Activated CD8-positive, alpha-beta memory T cell treated with anti-CD3 and anti-CD28 coated beads, Interleukin-2, amount 10 ng/mL, durations not matched to agents 7 days and 5 days (primary cell): ENCODE measurements at places on chromosomes 7 and 10. TPM values are rescaled to one million over a fixed set of nuclear protein-coding genes. Genes with fewer than 3 reads are reported as not detected.

DNA sequence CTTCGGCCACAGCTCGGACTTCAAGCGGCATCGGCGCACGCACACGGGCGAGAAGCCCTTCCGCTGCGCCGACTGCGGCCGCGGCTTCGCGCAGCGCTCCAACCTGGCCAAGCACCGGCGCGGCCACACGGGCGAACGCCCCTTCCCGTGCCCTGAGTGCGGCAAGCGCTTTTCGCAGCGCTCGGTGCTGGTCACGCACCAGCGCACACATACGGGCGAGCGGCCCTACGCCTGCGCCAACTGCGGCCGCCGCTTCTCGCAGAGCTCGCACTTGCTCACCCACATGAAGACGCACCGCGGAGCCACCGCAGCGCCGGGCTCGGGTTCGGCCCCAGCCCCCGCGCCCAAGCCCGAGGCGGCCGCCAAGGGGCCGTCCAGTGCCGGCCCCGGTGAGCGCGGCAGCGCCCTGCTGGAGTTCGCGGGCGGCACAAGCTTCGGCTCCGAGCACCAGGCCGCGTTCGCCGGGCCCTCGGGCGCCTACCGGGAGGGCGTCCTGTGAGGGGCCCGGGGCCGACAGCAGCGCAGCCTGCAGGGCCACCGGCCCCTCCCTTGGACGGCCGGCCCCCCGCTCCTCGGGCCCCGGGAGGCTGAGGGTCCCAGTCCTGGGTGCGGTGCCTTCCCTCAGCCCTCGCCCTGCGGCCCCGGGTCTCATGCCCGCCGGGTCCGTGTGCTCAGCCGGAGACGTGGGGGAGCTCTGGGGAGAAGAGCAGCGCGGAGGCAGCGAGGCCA lies 17.2 kb downstream of the ZNF316 start:
- no peaks in the 10 kb centered on the region for H3K4me1 ChIP-seq
- H3K36me3 ChIP-seq = peaks cover 49% of the 10 kb centered on the region
- no peak for DNase-seq
- no peaks in the 10 kb centered on the region for H3K27me3 ChIP-seq
- H3K27ac ChIP-seq = no peak overlapping the region

GRCh38 chr7:1715331-1715625 lies 45.2 kb downstream of the ELFN1 start:
- no peaks in the 10 kb centered on the region for H3K36me3 ChIP-seq
- H3K27me3 ChIP-seq = no peaks in the 10 kb centered on the region
- no peak overlapping the region for H3K4me3 ChIP-seq
- DNase-seq = no peak

GRCh38 chr7:130494431-130494858 lies 2.6 kb downstream of the MEST start:
- H3K4me1 ChIP-seq = peaks cover 13% of the 10 kb centered on the region
- no peak overlapping the region for H3K4me3 ChIP-seq
- DNase-seq = no peak
- peaks cover 5% of the 10 kb centered on the region for H3K36me3 ChIP-seq
- no peak overlapping the region for H3K27ac ChIP-seq

The TMEM213 gene
- not detected for total RNA-seq

DNA sequence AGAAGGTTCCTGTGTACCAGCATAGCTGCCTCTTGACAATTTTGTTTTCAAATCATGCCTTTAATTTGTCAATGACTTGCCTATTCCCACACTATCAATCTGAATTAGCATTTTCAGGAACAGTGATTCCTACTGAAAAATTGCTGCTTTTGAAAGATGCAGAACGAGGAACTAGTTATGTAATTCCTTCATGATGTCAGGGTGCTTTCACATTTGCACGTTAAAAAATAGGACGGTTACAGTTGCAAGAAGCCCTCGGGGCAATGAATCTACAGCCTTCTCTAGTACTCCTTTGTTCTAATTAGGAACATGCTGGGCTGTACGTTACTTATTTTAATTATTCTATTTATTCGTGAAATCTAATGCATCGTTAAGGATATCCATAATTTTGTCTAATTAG lies 253.9 kb downstream of the OTUD1 start:
- DNase-seq = no peak
- no peak overlapping the region for H3K27ac ChIP-seq

- H3K36me3 ChIP-seq = no peaks in the 10 kb centered on the region
- no peaks in the 10 kb centered on the region for H3K27me3 ChIP-seq
- no peak overlapping the region for H3K4me3 ChIP-seq
- no peak for DNase-seq
- no peaks in the 10 kb centered on the region for H3K4me1 ChIP-seq
Measured at GRCh38 chr7:101686030-101686429, 56.9 kb upstream of the MYL10 start.

GRCh38 chr7:47622946-47623640 lies 41.2 kb upstream of the TNS3 start:
- no peaks in the 10 kb centered on the region for H3K36me3 ChIP-seq

The ANXA7 gene
- 80.4 TPM for total RNA-seq

DNA sequence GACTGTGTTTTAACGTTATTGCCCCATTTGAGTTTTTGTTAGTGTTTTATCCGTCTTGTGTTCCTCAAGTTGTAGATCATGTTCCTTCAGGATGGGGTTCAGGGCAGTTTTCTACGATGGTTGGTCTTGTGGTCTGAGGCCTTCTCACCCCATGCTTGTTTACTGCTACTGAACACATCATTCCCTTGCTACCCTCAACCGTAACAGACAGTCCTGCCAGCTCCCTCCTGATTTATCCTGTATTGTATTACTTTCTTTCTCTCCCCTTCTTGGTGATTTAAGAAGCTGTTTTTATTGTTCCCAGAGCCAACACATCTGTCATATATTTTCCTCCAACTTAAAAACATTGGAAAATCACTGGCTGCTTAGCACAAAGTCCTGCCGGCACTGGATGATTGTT lies 719.8 kb downstream of the INHBA start:
- no peaks in the 10 kb centered on the region for H3K27me3 ChIP-seq
- DNase-seq = no peak
- no peaks in the 10 kb centered on the region for H3K4me1 ChIP-seq
- no peaks in the 10 kb centered on the region for H3K36me3 ChIP-seq
- H3K4me3 ChIP-seq = no peak overlapping the region

The MMD2 gene
- not detected for total RNA-seq

DNA sequence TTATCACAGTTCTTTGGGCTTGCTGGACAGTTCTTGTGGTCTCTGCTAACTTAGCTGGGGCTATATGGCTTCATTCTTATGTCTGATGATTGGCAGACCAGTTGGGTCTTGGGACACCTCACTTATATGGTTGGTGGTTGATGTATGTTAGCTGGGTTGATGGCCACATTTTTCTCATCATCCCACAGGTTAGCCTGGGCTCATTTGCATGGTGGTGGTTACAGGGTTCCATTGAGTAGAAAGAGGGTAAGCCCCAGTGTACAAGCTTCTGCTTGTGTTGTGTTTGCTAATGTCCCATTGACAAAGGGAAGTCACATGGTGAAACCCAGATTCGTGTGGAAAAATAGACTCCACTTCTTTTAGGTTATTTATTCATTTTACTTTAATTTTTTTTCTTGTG lies 40.6 kb downstream of the TMEM60 start:
- H3K36me3 ChIP-seq = no peaks in the 10 kb centered on the region
- H3K27ac ChIP-seq = no peak overlapping the region
- DNase-seq = no peak
- peaks cover 24% of the 10 kb centered on the region for H3K4me1 ChIP-seq
- no peaks in the 10 kb centered on the region for H3K27me3 ChIP-seq

DNA sequence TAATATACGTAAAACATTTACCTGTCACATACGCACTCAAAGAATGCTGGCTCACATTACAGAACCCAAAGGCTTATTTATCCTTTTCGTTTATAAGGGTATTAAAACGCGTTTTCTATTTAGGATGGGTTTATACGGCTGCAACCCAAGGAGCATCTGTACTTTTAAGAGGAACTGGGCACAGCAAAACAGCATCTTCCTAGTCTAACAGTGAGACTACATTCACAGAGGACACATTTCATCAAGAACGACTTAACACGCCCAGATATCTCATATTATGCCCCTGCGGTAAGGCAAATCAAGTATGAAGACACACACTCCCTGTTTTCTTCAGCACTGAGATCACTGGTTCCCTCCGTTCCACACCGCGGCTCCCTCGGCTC lies 533 bp upstream of the DMTF1 start:
- no peaks in the 10 kb centered on the region for H3K27me3 ChIP-seq
- H3K27ac ChIP-seq = peak overlapping the region; percentile 97
- DNase-seq = no peak
- peaks cover 20% of the 10 kb centered on the region for H3K36me3 ChIP-seq

- no peaks in the 10 kb centered on the region for H3K36me3 ChIP-seq
- H3K27me3 ChIP-seq = peaks cover 4% of the 10 kb centered on the region
- no peak overlapping the region for H3K27ac ChIP-seq
- no peak for DNase-seq
- H3K4me1 ChIP-seq = peaks cover 6% of the 10 kb centered on the region
- H3K4me3 ChIP-seq = no peak overlapping the region
Measured at GRCh38 chr10:129464251-129464650, 2.8 kb upstream of the MGMT start.

- H3K27ac ChIP-seq = no peak overlapping the region
- no peaks in the 10 kb centered on the region for H3K4me1 ChIP-seq
- H3K4me3 ChIP-seq = no peak overlapping the region
- H3K27me3 ChIP-seq = no peaks in the 10 kb centered on the region
- no peak for DNase-seq
Measured at GRCh38 chr7:31778296-31778695, 91.3 kb downstream of the PPP1R17 start.

The LBX1 gene
- not detected for total RNA-seq

DNA sequence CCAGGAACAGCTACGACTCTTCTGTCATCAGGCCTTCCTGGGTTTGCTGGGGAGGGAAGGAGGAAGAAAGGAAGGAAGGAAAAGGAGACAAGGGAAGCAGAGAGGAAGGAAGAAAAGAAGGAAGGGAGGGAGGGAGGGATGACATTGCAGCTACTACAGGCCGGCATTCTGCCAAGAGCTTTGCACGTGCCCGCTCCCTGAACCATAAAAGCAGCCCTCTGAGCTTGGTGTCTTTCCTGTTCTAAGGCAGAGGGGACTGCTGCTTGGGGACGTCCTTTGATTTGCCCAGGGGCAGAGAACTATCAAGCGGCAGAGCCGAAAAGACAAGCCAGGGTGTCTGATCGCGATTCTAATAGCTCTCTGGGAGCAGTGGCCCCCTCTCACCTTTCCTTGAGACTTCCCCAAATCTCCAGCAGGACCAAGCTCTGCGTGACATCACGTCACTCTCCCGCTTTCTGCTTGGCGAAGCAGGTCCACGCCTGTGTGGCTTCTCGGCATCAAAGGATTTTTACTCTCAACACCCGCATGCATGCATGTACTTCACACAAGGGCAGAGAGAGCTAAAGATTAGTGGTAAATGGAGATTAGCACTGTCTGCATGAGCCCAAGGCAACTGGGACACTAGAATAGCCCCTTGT lies 167.8 kb upstream of the AUTS2 start:
- no peak overlapping the region for H3K4me3 ChIP-seq
- H3K36me3 ChIP-seq = no peaks in the 10 kb centered on the region
- H3K27me3 ChIP-seq = no peaks in the 10 kb centered on the region
- peaks cover 2% of the 10 kb centered on the region for H3K4me1 ChIP-seq
- DNase-seq = no peak

- no peak for DNase-seq
- H3K27me3 ChIP-seq = peaks cover 8% of the 10 kb centered on the region
- H3K36me3 ChIP-seq = no peaks in the 10 kb centered on the region
- no peak overlapping the region for H3K4me3 ChIP-seq
- H3K27ac ChIP-seq = no peak overlapping the region
Measured at GRCh38 chr10:77032188-77032570, 605.4 kb downstream of the KCNMA1 start.

DNA sequence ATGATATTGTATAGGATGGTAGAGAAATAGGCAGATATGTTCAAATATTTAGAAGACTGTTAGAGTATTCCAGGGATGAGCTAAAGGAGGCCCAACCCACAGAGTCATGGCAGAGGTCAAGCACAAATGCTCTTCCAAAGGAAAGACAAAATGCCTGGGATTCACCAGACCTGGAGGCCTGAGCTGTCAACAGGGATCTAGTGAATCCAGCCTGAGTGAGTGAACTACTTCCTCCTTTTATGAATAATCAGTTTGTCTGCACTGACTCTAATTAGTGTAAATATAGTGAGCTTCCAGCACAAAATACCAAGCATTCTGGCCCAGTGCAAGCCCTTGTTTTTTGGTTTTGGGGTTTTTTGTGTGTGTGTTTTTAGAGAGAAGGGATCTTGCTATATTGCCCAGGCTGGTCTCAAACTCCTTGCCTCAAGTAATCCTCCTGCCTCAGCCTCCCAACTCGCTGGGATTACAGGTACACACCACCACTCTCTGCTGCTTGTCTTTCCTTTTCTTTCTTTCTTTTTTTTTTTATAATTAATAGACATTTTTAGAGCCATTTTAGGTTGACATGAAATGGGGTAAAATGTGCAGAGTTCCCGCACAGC lies 244.4 kb downstream of the SKIDA1 start:
- H3K4me1 ChIP-seq = no peaks in the 10 kb centered on the region
- H3K27me3 ChIP-seq = no peaks in the 10 kb centered on the region
- no peak overlapping the region for H3K27ac ChIP-seq
- no peak for DNase-seq
- H3K36me3 ChIP-seq = no peaks in the 10 kb centered on the region

DNA sequence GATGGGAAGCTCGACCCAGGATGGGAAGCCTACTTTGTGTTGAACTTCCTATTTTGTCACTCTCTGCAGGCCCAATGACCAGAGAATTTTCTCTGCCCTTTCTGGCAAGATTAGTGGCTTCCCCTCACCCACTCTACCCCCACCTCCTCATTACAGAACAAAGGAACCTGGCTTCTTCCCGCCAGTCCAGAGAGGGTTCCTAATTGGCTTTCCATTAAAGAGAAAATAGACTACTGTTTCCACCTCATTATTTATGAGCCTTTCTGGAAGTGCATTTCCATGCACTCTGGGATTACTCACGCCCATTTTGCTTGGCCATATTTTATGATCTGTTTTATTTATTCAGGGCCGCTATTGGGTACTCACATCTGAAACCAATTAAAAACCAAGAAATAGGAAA lies 94.9 kb upstream of the TCF7L2 start:
- no peaks in the 10 kb centered on the region for H3K36me3 ChIP-seq
- H3K4me1 ChIP-seq = no peaks in the 10 kb centered on the region
- DNase-seq = no peak
- H3K4me3 ChIP-seq = no peak overlapping the region
- H3K27me3 ChIP-seq = no peaks in the 10 kb centered on the region

DNA sequence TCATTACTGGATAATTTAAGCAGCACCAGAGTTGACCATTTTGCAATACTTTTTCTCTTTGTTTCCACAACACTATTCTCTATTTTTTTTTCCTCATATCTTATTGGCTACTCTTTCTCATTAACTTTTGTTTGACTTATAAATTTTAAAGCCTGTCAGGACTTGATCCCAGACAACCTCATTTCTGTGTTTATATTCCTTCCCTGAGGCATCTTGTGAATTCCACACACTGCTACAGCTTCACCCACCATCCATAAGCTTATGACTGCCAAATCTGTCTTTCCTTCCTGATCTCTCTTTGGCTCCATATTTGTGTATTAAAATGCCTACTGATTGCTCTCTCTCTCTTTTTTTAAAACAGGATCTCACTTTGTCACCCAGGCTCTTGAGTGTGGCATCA lies 124.6 kb upstream of the MBL2 start:
- DNase-seq = no peak
- no peaks in the 10 kb centered on the region for H3K4me1 ChIP-seq
- no peaks in the 10 kb centered on the region for H3K27me3 ChIP-seq
- no peak overlapping the region for H3K27ac ChIP-seq

The BLNK gene
- not detected for total RNA-seq

- H3K27me3 ChIP-seq = no peaks in the 10 kb centered on the region
- peak overlapping the region; percentile 82 for H3K4me3 ChIP-seq
- DNase-seq = no peak
- H3K27ac ChIP-seq = peak overlapping the region; percentile 98
Measured at GRCh38 chr10:84331091-84331490, 2.7 kb downstream of the CCSER2 start.

GRCh38 chr7:45881759-45882464 lies 6.4 kb upstream of the IGFBP1 start:
- H3K27ac ChIP-seq = no peak overlapping the region
- H3K4me1 ChIP-seq = no peaks in the 10 kb centered on the region
- H3K4me3 ChIP-seq = no peak overlapping the region
- H3K27me3 ChIP-seq = peaks cover 12% of the 10 kb centered on the region
